ENCODE measurements at places on chromosomes 16 and 17.

GRCh38 chr16:28915181-28915580 lies 9.9 kb downstream of the RABEP2 start:
- H3K36me3 ChIP-seq, result no peaks in the 10 kb centered on the region
- no peak overlapping the region for H3K4me3 ChIP-seq
- DNase-seq, result no peak
- H3K27ac ChIP-seq, result no peak overlapping the region
- no peaks in the 10 kb centered on the region for H3K27me3 ChIP-seq

GRCh38 chr16:69747115-69747514 lies 7.6 kb downstream of the NOB1 start:
- no peaks in the 10 kb centered on the region for H3K4me1 ChIP-seq
- H3K27ac ChIP-seq, result no peak overlapping the region
- H3K36me3 ChIP-seq, result peaks cover 42% of the 10 kb centered on the region
- no peaks in the 10 kb centered on the region for H3K27me3 ChIP-seq
- H3K4me3 ChIP-seq, result no peak overlapping the region
- no peak for DNase-seq

- H3K27ac ChIP-seq, result peak overlapping the region; percentile 63
- H3K36me3 ChIP-seq, result no peaks in the 10 kb centered on the region
- peaks cover 5% of the 10 kb centered on the region for H3K4me1 ChIP-seq
- H3K4me3 ChIP-seq, result no peak overlapping the region
These were observed 66.1 kb downstream of the SMG6 start for GRCh38 chr17:2237521-2237921.

DNA sequence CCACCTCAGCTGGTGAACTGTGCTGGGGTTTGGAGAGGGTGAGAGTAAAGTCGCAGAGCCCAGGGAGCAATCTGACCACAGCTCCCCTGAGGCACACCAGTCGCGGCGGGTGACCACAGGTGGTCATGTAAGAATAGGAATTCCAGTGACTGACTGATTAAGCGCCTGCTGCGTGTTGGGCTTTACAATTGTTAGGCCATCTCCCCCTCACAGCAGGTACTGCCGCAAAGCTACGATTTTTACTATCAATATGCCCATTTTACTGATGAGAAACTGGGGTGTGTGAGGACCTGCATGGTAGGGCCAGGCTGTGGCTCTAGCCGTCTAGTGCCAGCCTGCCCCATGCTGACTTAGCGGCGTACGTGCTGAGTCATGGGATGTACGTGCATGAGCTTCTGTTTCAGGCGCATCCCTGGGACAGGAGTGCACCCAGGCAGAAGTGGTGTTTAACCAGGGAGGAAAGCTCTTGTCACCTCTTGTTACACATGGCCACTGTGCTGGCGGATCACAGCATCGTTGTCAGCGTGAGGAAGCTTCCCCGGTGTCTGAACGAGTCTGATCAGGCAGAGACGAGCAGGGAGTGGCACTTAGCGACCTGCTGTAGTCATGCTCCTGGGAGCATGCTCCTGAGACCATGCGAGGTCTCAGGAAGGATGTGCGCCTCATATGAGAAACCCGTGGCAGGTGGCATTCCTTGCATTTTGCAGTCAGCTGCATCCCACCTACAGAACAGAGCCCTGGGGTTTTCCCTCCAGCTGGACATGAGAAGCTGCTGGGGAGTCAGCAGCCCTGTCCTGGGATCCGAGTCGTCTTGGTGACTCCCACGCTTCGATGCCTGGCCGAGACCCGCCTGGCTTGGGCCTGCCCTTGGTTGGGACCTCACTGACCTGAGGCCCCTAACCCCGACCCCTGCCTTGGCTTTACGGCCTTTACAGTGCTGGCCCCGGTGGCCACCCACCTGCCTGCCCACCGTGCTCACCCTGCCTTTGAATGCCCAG lies 163.7 kb upstream of the CHMP6 start:
- no peak overlapping the region for H3K27ac ChIP-seq
- no peak overlapping the region for H3K4me3 ChIP-seq
- peak; percentile 48 for DNase-seq
- H3K4me1 ChIP-seq, result peaks cover 6% of the 10 kb centered on the region

GRCh38 chr16:272633-273546 lies 2.9 kb downstream of the RGS11 start:
- no peaks in the 10 kb centered on the region for H3K4me1 ChIP-seq
- H3K4me3 ChIP-seq, result no peak overlapping the region

- no peak overlapping the region for H3K4me3 ChIP-seq
- DNase-seq, result no peak
- H3K4me1 ChIP-seq, result no peaks in the 10 kb centered on the region
- H3K27me3 ChIP-seq, result no peaks in the 10 kb centered on the region
- no peak overlapping the region for H3K27ac ChIP-seq
These were observed 19.7 kb downstream of the FBXO31 start for GRCh38 chr16:87363771-87364455.

DNA sequence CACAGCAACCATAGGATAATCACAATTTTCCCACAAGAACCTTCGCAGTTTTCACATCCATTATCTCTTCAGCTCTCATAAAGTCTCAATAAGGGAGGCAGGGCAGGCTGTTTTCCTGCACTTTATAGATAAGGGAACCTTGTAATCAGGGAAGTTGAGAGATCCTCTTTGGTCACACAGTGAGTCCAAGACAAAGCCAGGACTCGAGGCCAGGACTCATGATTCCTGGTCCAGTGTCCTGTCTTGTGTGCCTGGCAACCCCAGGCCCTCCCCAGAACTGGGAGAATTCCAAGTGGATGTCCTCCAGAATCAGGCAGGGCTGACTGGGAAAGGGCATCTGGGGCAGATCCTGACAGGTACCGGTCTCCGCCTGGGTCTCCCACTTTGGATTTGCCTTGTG lies 23.1 kb upstream of the PHF12 start:
- H3K36me3 ChIP-seq, result no peaks in the 10 kb centered on the region
- DNase-seq, result no peak
- no peaks in the 10 kb centered on the region for H3K27me3 ChIP-seq
- H3K4me1 ChIP-seq, result peaks cover 10% of the 10 kb centered on the region

- H3K4me1 ChIP-seq, result no peaks in the 10 kb centered on the region
- H3K27ac ChIP-seq, result no peak overlapping the region
- H3K36me3 ChIP-seq, result peaks cover 4% of the 10 kb centered on the region
- no peak overlapping the region for H3K4me3 ChIP-seq
- no peak for DNase-seq
These were observed 8.2 kb upstream of the GGA2 start for GRCh38 chr16:23518435-23518891.
